GM13976 (cell line): ENCODE measurements at places on chromosomes 3 and 15.

DNA sequence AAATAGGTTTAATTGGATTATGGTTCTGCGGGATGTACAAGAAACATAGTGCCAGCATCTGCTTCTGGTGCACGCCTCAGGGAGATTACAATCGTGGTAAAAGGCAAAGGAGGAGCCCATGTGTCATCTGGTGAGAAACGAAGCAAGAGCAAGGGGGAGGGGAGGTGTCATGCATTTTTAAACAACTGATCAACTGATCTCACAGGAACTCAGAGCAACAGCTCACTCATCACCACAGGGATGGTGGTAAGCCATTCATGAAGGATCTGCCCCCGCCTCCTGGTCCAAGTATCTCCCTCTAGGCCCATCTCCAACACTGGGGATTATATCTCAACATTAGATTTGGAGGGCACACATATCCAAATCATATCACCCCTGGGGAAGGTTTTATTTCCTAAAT is 42.1 kb upstream of the FGF7 start:
- DNase-seq: no peak

DNA sequence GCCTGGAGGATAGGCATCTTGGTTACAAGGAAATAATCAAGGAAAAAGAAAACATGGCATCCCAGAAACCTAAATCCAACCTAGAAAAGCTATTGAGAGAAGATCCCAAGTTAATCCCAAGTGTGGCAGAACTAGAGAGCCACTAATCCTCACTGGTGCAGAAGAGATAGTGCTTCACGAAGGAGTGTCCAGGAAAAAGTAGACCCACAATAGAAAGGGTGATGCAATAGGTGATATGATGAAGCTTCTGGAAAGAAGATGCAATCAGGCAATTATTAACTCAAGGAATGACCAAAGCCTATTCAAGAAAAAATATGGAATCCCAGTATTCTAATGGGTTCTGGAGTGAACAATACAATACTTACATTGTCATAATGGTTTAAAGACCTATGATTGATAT is 95.2 kb downstream of the AQP9 start:
- no peak for DNase-seq

DNA sequence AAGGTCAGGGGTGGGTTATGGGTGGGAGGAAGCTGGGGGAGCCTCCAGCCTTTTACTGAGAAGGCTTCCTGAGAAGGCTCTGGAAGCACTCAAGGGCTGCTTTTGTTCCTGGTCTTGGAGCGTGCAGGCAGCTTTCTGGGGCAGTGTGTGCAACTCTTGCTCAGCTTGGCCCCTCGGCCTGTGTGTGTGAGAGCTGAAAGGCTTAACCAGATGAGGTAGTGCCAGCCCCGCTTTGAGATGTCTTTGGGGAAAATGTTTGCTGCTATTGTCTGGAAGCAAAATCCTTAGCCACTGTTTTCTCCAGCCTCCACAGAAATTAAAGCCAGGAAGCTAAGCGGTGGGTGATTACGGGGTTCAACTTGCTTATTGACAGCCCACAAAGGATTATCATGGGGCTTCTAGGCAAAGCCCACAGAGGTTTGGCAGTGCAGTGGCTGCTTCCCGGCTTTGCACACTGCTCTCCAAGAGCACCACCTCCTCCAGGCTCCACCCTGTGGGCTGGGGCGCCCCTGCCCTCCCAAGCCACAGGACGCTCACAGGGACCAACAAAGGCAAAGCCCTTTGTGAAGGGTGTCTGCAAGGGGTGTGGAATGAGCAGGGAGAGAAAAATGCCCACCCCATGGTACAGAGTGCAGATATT is 121.7 kb upstream of the TLE3 start:
- no peak for DNase-seq

DNA sequence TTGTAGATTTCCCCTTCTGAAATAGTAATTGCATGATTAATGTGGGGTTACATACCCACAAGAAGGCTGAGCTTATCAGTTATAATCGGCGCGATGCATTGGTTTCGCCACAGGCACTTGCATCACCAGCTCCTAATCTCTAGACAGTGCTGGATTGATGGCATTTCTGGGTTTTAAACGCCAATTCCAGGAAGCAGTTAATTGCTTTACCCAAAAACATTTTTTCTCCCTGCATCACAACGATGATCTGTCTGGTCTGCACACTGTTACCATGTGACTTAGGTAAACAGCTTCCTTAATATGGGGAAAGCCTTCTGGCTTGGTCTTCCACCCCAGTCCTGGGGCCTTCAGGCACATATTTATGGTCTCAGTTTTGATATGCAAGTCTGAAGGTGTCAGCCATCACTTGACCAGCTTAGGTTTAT is 70.0 kb upstream of the HEG1 start:
- DNase-seq: no peak

DNA sequence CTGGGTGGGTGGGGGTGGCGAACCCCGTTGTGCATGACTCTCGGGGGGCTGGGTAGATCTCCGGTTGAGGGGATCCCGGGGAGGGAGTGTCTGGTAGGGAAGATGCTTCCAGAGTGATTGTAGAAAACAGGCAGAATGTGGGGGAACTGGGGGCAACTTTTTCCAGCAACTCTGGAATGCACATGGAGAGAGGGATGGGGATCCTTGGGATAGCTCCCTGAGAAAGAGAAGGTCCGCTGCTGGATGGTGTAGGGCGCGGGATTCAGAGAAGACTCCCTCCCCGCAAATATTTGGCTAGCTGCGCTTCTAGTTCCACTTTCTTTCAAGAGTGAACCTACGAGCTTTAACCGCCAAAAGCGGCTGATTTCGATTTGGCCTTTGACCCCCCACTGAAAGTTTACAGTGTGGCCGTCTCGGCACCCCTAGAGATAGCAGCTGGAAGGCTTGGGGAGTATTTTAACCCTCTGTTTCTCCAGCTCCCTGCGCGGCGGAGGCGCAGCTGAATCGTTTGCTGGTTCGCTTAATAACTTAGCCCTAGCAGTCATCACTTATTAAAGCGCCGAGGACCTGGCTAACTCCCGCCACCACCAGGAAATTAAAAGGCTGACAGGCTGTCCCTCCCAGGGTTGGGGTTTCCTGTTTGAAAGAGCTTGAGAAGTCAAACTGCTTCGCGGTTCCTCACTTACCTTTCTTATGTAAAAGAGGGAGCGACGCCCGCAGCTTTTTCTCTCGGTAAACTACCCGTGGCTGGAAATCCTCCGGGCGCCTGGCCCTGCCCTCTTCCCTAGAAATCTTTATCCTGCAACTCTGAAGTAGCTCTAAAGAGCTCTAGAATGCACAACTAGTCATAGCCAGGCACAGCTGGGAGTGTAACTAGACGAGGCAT is 1.2 kb downstream of the PHLDB2 start:
- peak; percentile 76 for DNase-seq

GRCh38 chr15:52483707-52484106 is 45.0 kb downstream of the MYO5A start:
- DNase-seq: no peak

DNA sequence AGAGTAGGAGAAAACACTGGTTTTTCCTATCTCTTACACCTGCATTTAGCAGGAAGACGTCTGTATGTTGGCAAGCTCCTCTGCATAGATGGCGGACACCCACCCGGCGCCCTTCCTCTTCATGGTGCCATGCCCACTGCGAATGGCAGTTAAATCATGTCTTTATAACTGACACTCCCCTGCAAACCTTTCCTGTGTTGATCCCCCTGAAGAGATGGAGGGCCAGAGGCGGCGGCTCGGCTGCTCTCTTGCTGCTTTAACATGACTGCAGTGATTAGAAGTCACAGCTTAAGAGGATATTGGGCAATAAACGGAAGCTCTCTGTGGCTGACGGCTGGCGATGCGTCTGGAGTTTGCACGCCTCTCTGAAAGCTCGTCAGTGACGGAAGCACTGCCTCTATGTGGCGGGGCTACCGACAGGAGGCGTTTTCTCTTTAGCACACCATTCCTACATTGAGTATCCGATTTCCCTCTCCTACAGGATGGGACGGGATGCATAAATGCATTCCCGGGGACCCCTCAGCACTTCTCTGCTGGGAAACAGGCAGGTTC is 25.5 kb upstream of the SNRPA1 start:
- peak; percentile 68 for DNase-seq

DNA sequence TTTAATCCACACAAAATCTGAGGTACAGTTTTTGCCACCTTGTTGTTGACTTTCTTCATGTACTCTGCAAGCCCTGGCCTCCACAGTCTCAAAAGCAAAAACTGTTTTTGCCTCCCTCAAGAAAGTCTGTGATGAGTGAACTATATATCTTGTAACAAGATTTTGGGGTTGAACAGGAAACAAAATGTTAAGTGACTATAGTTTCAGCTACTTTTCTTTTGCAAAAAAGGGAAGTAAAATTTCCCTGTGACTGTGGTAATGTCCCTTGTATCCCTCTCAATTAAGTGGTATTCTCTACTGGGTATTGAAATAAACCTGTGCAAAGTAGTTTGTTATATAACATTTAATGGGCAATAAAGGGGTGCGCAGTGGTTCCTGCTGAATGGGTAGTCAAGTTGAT is 21.3 kb upstream of the SCAANT1 start:
- DNase-seq: peak; percentile 31

DNA sequence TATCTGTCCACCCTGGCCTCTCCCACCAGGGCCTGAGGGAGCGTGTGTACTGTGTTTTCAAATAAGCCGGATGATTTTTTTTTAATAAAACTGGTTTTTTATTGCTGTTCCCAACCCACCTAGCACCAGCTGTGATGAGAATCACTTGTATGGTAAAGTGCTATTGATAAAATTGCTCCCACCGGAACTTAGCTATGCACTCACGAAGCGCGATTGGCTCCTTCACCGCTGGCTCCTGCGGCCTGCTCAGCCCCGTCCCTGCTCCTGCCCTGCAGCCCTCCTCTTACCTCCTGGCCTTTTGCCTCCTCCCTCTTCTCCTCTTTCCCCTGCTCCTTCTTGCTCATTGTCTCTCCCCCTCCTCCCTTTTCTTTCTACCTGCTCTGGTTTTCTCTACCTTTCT is 183.7 kb downstream of the TLE3 start:
- DNase-seq: no peak

DNA sequence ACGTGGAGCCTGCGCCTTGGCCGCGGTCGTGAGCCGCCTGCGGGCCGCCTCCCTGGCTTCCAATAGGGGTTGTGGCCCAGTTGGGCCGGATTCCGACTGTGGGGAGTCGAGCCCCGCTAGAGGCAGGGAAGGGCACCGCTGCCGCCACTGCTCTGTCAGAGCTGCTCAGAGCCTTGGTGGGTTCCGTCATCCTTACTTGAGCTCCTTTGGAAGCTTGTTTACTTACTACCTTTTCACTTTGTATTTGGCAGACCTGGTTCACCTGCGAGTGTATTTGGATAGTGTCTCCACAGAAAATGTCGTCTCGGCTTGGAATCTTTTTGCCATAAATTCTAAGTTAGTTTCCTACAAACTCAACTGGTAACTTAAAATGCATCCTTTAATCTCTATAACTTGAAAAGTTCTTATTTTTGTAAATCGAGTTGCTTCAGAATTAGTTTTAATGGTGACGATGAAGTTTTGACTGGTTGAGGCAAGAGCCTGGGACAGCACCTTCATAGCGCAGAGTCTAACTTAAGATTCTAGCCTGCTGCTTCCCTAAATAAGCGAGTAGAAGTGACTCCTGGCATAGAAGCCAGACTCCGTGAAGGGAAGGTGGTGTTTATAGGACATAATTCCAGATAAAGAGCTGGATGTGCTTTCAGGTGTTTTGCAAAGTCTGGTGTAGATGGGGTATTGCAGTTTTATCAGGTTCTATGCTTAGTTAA is 800 bp downstream of the DAG1 start:
- no peak for DNase-seq

DNA sequence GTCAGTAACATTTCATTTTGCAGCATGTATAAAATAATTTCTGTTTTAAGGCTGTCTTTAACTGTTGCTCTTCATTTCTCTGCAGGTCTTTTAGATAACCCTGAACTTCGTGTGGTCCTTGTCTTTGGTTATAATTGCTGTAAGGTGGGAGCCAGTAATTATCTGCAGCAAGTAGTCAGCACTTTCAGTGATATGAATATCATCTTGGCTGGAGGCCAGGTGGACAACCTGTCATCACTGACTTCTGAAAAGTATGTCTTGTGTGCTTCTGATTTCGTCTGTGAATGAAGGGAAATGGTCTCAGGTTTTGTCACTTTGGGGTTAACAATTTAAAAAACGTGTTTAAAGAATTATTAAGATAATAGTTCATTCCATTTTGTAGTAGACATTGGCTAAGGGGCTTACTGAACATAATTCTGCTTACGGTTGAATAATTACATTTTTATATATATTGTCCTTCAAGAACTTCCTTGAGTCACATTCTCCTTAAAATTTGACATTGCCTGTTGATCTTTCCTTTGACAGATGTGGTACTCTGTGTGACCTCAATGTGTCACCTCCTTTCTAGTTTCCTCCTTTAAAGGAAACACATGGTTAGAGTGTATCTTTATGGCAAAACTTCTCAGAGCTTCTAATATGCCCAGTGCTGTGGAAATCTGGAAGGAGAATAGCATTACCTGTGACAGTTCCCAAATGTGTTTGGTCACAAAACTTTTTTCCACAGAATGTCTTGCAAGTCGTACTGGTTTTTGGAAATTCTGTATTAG is 26.3 kb downstream of the FBXO22 start:
- no peak for DNase-seq

- peak; percentile 21 for DNase-seq
These were observed 596.7 kb downstream of the FGF12 start for GRCh38 chr3:192130534-192131132.

DNA sequence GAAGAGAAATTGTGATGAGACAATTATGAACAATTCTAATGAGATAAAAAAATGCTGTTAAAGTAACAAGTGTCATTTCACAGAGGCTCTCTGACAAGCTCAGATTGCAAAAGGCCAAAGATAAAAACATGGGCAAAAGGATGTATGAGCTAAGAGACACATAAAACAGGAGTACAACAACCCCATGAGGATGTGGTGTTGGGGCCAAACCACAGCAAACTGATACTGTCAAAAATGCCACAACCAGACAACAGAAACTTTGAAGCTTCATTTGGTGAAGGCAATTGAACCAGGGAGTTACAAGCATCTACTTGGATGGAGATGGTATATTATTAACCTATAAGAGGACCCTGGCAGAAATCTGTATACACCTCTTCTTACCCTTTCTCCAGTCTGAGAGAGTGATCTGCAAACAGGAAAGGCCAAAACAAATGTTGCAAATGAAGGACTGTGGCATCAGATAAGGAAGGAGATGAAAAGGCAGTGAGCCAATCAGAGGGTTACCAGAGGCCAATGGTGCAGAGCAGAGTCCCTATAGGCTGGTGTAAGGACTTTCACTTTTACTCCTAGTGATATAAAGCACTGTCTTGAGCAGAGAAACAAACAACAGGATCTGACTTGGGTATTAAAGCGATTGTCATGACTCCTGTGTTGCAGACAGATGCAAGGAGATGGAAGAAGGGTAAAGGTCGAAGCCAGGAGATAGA is 659.0 kb downstream of the NTRK3 start:
- DNase-seq: no peak

- no peak for DNase-seq
These were observed 130.8 kb downstream of the SERPINI1 start for GRCh38 chr3:167866331-167866730.

GRCh38 chr15:81025721-81026370 is 25.1 kb downstream of the TLNRD1 start:
- no peak for DNase-seq

GRCh38 chr15:57328479-57328878 is 47.8 kb upstream of the CGNL1 start:
- no peak for DNase-seq
